ENCODE measurements at places on chromosomes 3 and 15.

DNA sequence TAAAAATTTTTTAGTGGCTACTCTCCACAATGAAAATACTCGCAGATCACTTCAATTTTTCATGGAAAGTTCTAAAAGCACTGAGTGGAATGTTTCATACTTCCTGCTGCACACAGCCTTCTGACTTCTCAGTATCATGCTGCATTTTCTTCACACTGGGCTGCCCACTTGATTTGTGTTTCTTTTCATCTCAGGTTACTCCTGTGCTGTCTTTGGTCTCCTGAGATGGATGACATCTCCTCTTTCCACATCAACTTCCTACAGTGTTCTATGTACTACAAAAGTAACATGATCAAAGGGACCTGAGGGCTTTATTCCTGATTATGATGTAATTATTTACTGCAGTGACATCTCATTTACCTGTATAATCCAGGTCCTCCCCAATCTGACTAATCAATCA is 927.7 kb downstream of the ROBO2 start:
- no peak for DNase-seq

- DNase-seq: no peak
Measured at GRCh38 chr3:59251869-59252268, 202.0 kb upstream of the CFAP20DC start.

DNA sequence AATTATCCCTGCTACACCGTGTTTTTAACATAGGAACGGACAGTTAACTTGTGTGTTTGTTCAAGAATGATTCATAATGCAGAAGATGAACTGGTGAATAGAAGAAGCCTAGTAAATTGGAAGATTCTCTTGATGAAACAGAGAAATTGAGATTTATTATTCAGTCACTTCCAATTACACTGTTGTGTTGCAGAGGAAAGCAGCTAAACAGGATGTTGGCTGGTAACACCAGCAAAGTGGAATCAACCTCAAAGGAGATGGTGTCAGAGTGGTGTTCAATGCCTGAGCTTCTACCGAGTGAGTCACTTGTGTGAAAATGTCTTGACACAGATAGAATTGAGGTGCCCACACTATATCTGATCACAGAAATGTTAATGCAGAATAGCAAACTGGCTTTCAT is 399.6 kb downstream of the LPP start:
- no peak for DNase-seq

- no peak for DNase-seq
Measured at GRCh38 chr3:190995156-190995555, 132.7 kb upstream of the GMNC start.

- no peak for DNase-seq
Measured at GRCh38 chr15:98735895-98736617, 87.7 kb downstream of the IGF1R start.

DNA sequence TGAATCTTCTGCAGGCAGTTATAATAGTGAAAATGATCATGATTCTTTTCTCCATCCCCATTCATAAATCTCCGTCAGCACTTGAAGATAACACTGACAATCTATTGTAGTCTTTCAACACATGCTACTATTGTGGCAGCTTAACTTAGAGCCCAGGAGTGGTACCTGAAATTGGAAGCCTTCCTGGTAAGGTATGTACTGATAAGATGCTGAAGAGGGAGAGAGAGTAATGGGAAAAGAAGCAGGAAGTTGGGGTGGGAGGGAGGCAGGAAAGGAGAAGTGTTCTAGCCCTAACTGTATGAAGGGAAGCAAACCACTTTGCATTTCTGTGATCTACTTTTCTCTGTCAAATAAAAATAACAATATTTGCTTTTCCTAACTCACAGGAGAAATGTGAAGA is 197.4 kb upstream of the RORA start:
- DNase-seq: no peak

DNA sequence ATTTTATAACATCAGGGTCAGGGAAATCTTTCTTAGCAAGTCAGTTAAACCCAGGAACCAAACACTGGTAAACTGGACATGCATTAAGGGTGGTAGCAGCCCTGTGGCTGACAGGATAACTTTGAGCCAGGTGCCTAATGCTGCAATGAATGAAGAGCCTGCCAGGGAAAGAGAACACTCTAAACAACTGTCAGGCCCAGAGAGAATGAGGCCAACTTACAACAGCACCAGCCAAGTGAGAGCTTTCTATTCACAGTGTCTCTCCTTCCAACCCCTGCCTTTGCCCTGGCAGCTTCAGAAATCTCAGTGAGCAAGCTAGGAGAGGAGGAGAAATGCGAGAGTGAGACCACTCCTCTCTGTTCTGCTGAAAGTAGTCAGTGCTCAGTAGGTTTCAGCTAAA is 50.4 kb upstream of the ATP2C1 start:
- DNase-seq: no peak

GRCh38 chr15:89068325-89068784 is 19.9 kb upstream of the ABHD2 start:
- peak; percentile 55 for DNase-seq

GRCh38 chr3:149152420-149152819 is 23.0 kb downstream of the HPS3 start:
- DNase-seq: peak; percentile 5

DNA sequence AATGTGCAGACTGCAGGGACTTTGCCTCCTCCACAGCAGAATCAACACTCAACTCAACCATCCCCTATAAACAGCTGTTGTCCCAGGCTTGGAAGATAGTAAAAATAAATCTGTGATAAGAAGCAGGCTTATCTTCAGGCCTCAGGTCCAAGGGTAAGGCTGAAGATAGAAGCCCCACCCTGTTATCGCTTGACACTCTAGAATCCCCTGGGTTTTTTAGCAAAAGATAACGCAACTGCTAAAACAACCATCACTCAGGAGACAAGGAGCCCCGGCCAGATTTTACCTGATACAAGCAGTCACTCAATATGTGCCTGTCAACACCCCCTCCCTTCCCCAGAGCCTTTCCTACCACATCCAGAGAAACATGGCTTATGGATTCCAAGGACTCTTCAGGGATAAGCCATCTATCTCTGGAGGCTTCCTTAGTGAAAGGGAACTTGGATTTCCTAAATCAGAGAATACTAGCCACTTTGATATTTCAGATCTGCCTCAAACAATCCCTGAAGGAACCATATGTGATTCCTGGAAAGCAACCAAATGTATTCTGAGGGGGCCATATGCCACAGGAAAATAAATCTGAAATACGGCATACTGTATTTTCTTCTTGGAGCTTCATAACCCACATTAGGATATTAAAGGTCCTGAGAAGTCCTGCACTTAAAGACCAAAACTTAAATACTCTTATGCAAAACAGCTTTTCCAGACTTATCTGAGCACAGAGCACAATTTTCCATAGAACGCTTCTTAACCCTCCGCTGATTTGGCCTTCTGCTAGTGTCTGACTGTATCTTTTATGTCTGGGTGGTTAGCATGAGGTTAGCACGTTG is 60.4 kb downstream of the LYZL4 start:
- DNase-seq: no peak

- no peak for DNase-seq
Measured at GRCh38 chr3:48695393-48695753, 9.7 kb upstream of the NCKIPSD start.

DNA sequence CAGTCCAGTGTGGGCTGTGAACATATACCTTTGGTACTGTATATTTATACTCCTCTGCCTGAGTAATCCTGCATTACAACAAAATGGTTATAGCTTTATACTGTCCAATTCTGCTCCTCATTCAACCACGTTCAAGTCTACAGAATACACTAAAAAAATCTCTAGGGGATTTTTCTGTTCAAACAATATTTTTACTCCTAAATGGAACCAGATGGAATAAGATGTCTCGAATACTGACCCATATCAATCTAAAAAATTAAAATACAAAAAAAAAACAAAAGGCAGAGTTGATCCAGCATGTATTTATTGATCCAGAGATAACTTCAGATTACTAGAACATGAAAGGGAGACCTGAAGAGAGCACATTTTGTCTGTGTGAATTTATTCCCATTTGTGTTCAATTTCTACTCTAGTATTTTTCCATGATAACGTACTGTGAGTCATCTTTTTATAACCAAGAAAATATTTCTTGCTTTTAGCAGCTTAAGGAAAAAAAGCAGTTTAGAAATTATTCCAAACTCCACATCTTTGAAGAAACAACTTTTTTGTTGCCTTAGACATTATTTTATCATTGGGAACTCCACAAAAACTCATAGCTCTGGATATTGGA is 910.7 kb downstream of the TBL1XR1 start:
- no peak for DNase-seq

GRCh38 chr3:25663347-25663868 is 1.3 kb downstream of the TOP2B start:
- DNase-seq: peak; percentile 11

- no peak for DNase-seq
Measured at GRCh38 chr3:149765762-149766334, 13.6 kb upstream of the COMMD2 start.

DNA sequence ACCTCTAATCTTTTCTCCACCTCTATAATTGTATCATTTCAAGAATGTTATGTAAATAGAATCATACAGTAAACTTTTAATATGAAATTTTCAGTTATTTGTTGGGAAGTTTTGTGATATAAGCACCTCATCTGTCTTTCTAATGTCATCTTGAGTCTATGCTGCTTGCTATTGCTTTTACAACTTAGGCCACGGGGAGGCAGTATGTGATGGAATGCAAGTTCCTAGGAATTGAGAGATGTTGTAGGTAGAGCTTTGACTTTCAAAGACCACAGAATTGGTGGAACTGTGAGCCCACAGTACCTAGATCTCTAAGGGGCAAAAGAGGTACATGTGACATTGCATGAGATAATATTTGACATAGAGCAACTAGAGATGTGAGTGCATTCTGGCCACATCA is 328.3 kb downstream of the MFSD1 start:
- DNase-seq: no peak

- DNase-seq: no peak
Measured at GRCh38 chr3:97439373-97439772, 325.2 kb upstream of the ARL6 start.

DNA sequence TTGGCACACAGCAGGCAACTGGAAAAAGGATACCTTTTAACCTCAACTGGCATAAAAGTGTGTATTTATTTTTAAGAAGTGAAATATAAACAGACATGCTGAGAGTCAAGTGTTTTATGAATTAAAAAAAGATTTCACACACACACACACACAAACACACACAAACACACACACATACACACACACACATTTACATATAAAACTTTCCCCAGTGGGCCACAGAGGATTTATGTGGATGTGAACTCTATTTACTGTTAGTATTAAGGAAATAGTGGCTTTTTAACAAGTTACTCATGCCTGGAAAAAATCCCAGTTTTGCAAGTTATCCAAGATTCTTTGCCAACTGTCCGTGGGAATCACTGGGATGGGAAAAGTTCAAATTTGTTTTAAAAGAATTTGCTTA is 725.9 kb upstream of the NR2F2 start:
- DNase-seq: no peak

GRCh38 chr3:146883288-146883687 is 278.1 kb upstream of the PLSCR5 start:
- DNase-seq: no peak

- DNase-seq: no peak
Measured at GRCh38 chr3:126184465-126185000, 4.1 kb upstream of the ALDH1L1 start.

- DNase-seq: no peak
Measured at GRCh38 chr15:56734013-56734635, 815 bp upstream of the ZNF280D start.

DNA sequence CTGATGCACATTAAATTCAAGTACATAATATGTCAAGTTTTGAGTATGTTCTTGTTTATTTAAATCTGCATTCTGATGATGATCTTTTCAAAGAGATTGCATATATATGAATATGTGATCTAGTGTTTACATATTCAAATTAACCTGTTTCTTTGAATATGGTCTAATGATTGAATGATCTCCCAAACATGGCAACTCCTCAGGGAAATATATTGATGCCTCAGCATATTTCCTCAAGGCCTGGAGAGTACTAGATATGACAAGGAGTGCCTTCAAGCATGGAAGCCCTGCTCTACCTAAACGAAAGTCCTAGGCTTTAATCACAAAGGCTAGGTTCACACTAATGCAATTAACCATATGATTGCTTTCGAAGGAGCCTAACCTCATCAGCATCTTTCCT is 532.8 kb downstream of the ZIC1 start:
- no peak for DNase-seq

GRCh38 chr15:55394694-55395093 is 13.5 kb downstream of the CCPG1 start:
- no peak for DNase-seq

DNA sequence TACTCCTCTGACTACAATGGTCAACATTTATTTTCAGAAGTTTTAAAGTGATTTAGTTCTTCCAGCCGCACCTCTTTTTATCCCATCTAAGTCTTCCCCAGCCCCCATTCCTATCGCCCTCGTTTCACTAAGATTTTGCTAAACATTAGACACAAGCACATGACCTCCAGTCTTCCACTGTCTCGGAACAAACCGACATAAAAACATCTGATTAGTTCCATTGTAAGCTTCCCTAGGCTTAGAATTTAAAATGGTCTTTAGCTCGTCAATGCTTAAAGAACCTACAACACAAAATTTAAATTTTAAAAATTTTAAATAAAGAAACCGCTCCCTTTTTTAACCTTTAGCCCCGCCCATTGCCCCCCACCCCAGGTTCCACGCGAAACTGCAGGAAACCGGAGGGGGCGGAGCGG is 284 bp upstream of the TSC22D2 start:
- DNase-seq: no peak

GRCh38 chr3:150074697-150075416 is 104.2 kb upstream of the PFN2 start:
- no peak for DNase-seq

GRCh38 chr3:156743859-156744258 is 69.5 kb downstream of the TIPARP start:
- DNase-seq: no peak

GRCh38 chr3:60316121-60316797 is 935.0 kb downstream of the FHIT start:
- DNase-seq: no peak

DNA sequence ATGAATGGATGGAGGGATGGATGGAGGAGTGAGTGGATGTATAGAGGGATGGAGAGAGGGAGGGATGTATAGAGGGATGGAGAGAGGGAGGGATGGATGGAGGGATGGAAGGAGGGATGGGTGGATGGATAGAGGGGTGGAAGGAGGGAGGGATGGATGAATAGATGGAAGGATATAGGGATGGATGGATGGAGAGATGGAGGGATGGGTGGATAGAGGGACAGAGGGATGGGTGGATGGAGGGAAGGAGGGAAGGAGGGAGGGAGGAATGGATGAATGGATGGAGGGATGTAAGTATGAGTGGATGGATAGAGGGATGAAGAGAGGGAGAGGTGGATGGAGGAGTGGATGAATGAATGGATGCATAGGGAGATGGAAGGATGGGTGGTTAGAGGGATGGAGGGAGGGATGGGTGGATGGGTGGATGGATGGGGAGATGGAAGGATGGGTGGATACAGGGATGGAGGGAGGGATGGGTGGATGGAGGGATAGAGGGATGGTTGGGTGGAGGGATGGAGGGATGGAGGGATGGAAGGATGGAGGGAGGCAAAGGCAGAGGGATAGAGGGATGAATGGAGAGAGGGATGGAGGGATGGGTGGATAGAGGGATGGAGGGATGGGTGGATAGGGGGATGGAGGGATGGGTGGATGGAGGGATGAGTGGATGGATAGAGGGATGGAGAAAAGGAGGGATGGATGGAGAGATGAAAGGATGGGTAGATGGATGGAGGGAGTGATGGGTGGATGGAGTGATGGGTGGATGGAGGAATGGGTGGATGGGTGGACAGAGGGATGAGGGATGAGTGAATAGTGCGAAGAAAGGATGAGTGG is 313.8 kb downstream of the UACA start:
- no peak for DNase-seq
